Epithelial cell of proximal tubule (primary cell): ENCODE measurements at places on chromosomes 1 and 21. TPM values are rescaled to one million over a fixed set of nuclear protein-coding genes. Genes with fewer than 3 reads are reported as not detected.
A peak's percentile ranks its signal among the peaks of the same experiment; 100 is the strongest.

DNA sequence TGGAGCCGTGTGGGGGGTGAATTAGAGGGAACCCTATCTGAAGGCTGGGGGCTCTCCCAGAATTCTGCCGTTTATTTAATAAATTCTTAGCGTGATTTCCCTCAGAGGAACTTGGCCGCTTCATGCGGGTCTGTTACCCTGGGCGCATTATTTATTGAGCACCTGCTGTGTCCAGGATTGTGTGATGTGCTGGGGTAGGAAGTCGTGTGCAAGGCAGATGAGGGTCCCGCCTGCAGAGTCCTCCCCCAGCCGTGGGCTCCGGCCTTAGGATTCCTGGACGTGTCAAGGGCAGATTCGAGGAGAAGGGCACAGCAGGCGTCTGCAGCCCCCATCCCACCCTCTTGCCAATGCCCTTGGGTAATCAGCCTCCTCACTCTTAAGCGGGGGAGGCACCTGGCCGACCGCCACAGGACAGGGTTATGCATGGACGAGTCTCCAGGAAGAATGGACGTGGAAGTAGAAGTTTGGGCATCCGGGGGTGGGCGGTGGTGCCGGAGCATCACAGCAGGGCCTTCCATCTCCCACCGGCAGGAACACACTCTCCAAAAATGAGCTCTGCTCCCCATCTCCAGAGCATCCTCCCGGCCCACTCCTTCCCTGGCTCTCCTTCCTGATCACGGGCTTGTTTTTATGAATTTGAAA, 233.3 kb upstream of the C1orf174 start:
- DNase-seq, result no peak

DNA sequence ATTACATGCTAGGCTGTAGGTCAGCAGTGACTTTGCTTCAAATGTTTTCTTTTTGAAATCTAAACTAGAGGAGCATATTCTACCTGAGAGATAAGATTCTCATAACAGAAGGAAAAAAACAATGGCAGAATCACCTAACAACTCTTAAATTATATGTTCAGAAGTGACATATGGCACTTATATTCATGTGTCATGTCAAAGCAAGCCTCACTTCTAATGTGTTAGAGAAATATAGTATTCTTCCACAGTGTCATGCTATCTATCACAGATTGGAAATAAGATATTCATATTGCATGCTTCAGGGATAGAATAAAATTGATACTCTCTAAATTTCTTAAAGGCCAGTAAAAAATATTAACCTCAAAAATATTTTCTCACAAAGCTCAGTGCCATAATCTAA, 874.6 kb upstream of the PRMT6 start:
- DNase-seq, result no peak

GRCh38 chr1:5969168-5969567, 23.1 kb downstream of the NPHP4 start:
- DNase-seq, result no peak

GRCh38 chr21:40054403-40054802, 187.2 kb downstream of the PCP4 start:
- DNase-seq, result no peak

DNA sequence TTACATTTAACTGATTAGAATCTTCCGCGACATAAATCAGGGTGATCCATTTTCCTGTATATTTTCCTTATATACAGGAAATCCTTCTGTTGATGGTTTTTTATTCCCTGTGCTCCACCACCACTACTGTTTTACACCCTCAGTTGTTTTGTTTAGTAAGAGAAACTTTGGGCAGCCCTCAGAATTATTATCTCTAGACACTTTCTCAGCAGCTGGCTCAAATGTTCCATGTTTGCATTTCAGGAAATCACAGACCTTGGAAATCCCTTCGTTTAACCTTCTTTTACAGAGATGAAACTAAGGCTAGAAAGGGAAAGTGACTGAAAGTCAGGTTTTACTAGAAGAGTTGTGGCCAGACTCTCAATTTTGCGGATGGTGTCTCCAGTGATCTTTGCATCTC, 15.2 kb downstream of the ZNF697 start:
- no peak for DNase-seq

- DNase-seq, result no peak
Measured at GRCh38 chr1:48776393-48777218, at the start of gene BEND5. Gene BEND5 (minus strand): TSS chr1:48776891. CDS start chr1:48776831, 60 bp downstream.

DNA sequence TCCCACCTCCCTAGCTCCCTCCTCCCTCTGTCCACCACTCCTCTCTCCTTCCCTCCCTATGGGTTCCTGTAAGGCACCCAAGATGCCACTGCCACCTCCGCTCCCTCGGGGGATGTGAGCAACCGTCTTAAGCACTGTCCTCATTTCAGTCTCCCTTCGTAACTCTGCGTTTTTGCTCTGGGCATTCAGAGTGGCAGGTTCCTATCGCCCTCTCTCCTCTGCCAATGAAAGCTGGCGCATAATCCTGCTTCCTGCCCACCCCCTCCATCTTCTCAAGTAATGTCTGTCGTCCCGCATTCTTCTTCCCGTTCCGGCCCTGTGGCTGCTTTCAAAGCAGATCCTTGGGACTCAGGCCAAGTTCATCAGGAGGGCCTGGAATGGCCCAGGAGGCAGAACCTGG, 253.9 kb upstream of the TMEM51 start:
- DNase-seq, result no peak

DNA sequence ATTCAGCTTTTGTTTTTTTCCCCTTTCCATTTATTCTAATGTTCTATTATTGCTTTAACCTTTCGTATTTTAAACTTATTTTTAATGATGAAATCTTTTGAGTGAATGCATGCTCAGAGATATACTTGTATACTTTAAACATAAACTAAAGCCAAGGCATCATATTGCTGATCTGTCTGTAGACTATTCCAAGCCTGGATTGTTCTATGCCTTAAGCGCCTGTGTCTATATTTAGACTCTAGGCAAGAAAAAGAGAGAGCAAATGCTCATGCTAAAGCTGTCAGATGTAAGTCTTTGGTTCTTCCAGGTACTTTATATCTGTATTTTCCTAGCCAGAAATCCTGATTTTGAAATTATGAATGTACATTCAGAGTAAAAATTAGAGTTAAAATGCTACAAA, 14.4 kb downstream of the SH3GLB1 start:
- no peak for DNase-seq

DNA sequence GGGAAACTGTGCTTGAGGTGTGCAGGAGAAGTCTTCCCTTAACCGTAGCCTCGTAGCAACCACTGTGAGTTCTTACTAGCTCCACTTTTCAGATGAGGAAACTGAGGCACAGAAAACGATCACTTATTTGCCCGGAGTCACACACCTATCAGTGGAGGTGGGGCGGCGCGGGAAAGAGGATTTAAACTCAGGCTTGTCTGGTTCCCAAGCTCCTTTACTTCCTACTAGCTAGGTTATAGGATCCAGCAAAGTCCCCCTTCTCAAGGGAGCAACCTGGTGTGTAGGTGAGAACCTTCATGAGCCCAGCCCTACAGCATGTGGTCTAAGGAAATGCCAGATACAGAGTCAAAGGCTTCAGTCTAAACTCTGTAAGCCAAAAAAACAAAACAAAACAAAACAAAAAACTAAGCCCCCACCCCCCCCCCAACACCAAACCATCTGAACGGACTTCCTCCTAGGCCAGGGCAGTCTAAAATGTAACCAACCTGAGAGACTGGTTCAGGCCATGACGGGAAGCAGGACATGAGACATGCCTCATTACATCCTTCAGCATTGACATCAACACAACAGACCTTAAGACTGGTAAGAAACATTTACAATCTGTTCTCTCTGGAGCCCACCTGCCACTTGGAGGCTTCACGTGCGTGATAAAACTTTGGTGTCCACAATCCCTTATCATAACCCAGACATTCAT, 709 bp upstream of the FBXO42 start:
- no peak for DNase-seq

DNA sequence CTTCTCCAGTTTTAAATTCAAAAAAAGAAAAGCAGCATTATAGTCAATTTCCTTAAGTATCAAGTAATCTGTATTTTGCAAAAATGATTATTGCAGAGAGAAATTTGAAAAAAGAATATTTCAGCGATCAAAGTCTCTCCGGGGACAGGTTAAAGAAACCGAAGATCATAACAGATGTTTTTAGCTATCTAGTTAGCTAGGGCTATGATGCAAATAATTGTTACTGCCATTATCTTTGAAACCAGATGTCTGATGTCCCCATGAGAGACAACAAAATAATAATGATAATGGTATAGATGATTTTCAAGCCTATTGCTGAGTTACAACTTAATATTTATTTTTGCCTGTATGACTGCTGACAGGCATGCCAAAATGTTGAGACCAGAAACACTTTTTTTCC, 1326.0 kb downstream of the PLA2G4A start:
- DNase-seq, result no peak

- no peak for DNase-seq
Measured at GRCh38 chr1:206012086-206012859, 9.1 kb upstream of the RAB7B start.

- peak; percentile 20 for DNase-seq
Measured at GRCh38 chr1:186102547-186103148, 272.4 kb downstream of the TPR start.

GRCh38 chr1:118122234-118123004, 62.6 kb downstream of the SPAG17 start:
- DNase-seq, result no peak

- DNase-seq, result no peak
Measured at GRCh38 chr1:81424061-81424460, 376.7 kb upstream of the ADGRL2 start.

- DNase-seq, result no peak
Measured at GRCh38 chr1:170316270-170316669, 170.5 kb downstream of the NTMT2 start.

DNA sequence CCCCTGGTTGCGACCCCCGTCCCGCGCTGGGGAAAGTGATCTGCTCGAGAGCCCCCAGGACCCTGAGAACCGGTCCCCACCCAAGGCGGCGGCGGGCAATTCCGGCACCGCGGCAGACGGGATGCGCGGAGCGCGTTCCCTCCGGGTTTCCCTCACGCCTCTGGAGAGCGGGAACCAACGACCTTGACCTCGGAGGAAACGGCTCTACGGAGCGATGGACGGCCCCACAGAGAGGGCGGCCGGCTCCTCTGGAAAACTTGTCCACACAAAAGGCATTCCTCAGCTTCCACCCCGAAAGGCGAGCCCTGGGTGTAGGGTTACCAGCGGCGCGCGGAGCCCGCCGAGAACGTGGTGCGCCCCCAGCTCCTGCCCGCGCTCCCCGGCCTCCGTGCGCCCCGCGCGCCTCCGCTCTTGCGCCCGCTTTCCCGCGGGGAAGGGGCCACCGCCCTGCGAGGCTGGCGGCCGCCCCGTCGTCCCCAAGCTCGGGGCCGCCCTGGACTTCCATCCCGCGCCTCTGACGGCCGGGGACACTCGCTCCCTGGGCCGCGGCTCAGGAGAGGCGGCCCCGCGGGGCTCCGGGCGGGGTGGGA, 391 bp upstream of the KIAA1614 start:
- no peak for DNase-seq

- DNase-seq, result no peak
Measured at GRCh38 chr1:76136894-76137293, 62.3 kb downstream of the ST6GALNAC3 start.

- DNase-seq, result no peak
Measured at GRCh38 chr1:230690101-230690500, 23.8 kb downstream of the AGT start.

DNA sequence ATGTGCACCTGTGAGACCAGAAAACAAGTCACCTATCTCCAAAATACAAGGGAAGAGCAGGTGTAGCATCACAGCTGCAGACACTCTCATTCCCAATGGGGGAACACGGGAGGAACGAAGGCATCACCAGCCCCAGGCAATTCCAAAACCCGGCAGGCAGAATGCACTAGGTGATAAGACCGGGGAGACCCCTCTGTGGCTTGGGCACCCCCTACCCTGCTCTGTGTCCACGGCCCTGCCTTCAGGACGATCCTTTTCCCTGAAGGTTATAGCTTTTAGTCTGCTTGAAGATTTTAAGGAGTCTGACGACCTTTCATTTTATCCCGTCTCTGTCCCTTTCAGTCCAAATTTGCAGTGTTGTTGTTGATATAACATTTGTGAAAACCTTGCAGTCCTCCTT, 19.2 kb downstream of the TRPM2 start:
- no peak for DNase-seq

- no peak for DNase-seq
Measured at GRCh38 chr1:52080014-52080415, 23.9 kb downstream of the BTF3L4 start.

Gene TMEM200B
- total RNA-seq, result 6.9 and 14.9 TPM in 2 replicates

Gene RO60
- 62.0 and 71.1 TPM in 2 replicates for total RNA-seq

Gene PCAT6
- total RNA-seq, result 0.17 TPM in 1 of 2 replicates, not detected in the other

Gene AKR7A2
- 92.4 and 102 TPM in 2 replicates for total RNA-seq

Gene CCDC27
- total RNA-seq, result not detected in 2 replicates

Gene RAD54L
- 23.6 and 30.6 TPM in 2 replicates for total RNA-seq

Gene KIAA1614
- 1.7 and 5.1 TPM in 2 replicates for total RNA-seq

Gene RUNX3
- not detected in 2 replicates for total RNA-seq

Gene CFHR4
- not detected in 2 replicates for total RNA-seq

Gene PLA2G2D
- not detected in 2 replicates for total RNA-seq

Gene SLC26A9
- not detected in 2 replicates for total RNA-seq

Gene KCNK1
- total RNA-seq, result 6.1 and 9.8 TPM in 2 replicates
